Fibroblast of skin of scalp (primary cell): ENCODE measurements at places on chromosomes 2 and 18.

DNA sequence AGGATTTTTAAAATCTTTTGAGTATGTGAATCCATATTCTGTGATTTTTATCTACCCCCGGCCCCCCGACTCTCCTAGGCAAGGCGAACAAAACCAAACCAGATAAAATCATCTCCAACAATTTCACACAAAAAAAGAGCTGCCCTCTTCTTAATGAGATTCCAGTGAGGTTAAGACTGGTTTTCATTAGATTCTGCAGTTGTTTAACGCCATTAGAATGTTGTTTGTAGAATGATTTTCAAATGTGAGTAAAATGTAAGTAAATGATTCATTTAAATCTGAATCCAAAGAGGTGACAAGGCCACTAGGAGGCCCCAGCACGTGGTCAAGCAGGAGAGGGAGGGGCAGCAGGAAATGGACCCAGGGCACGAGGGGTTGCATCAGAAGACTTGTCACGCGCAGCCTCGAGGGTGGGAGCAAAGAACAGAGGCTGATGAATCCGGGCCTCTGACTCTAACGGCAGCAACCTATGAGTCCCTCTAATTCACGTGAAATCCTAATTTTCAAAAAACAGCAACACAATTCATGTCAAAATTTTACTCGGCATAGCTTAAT is 24.3 kb upstream of the KLHL29 start:
- DNase-seq: peak; percentile 49

DNA sequence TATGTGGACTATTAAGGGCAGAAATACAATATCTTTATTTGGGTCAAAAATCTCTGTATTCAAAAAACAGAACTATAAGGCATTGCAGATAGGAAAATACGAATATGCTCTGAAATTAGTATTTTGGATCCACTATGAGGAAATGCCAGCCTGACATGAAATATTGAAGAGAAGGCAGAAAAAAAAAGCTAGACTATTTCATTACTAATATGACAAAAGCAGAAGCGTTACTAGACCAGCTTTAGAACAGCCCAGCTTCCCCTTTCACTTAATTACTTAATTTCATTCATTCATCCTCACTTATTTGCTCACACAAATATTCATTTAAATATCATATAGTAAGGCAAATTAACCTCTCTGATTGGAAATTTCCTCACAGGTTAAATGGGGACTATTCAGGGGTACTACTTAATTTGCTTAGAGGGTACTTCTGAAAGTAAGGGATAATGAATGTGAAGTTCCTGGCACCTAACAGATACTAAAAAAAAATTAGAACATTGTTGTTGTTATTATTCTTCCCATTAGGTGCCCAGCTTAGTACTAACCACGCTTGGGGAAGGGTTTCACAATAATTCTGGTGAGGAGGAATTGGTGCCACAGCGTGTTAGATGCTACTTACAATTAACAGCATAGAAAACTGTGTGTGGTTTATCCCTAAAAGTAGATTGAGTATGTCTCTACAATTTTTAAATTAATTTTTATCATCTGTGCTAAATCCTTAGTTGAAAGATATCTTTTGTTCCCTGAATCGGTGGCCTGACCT is 71.1 kb upstream of the CTLA4 start:
- DNase-seq: no peak

GRCh38 chr2:177600917-177601316 is 208.3 kb downstream of the AGPS start:
- no peak for DNase-seq

DNA sequence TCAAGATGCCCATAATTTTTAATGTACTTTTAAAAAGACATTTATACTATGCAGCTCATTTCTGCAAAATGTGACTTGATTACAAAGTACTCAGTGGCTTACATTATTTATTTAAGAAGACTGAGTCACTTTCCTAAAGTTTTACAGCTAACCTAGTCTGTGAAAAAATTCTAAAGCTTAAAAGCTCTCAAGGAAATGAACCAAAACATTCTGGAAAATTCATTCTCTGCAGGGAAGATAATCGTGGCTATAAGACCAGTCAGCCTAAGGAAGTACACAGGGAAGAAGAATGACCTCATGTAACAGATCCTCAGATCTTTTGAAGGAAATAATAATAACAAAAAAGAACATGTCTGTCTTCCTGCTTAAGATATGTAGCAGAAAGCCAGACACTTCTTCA is 232.1 kb upstream of the STK17B start:
- peak; percentile 85 for DNase-seq

DNA sequence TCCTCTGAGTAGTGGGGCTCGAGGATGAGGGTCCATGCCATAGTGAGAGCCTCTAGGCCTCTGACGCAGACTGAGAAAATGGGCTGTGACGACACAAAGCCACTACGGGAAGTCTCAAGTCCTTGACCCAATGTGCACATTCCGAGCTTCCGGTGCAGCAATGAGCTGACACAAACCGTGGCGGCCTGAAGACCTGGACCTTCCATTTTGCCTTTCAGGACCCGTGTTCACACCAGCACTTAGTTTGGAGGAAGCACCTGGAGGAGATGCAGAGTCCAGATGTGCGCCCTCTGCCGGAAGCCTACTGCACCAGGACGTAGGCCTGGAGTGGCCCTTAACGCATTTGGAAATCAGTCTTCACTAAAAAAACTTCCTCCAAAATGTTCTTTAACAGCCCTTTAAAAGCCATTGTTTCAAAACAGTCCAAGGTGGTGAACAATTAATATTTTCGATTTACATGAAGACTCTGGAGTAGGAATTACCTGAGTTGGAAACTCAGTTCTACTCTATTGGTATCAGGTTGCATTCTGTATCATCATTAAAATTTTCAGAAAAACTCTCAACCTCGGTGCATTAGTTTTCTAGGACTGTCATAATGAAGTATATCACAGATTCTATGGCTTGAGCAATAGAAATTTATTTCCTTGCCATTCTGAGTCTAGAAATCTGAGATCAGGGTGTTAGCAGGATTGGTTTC is 33.9 kb downstream of the BMP10 start:
- DNase-seq: peak; percentile 38

- DNase-seq: no peak
Measured at GRCh38 chr18:25334588-25334987, 17.4 kb downstream of the ZNF521 start.

- peak; percentile 57 for DNase-seq
Measured at GRCh38 chr2:40348038-40348437, 103.9 kb downstream of the SLC8A1 start.

DNA sequence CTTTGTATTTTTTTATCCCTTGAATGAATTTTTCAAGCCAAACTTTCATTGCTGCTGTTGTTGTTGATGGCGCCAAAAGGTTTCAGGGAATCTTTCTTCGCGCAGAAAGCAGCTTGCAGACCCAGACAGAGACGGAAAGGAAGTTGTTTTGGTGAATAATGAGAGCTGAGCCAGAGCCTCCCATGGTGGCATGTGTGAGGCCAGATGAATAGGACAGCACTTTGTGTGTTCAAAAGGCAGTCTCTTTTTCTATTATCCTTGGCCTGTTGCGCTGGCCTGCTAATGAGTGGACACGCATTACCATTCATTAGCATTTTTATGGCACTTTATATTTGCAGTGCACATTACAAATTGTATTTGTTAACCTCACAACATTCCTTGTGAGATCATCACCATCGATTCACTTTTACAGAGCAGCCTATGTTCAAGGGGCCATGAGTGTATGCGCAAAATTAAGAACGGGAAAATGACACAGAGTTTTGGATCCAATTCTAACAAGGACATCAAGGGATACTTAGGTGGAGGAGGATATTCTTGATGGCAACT is 754.7 kb downstream of the BCL11A start:
- no peak for DNase-seq

DNA sequence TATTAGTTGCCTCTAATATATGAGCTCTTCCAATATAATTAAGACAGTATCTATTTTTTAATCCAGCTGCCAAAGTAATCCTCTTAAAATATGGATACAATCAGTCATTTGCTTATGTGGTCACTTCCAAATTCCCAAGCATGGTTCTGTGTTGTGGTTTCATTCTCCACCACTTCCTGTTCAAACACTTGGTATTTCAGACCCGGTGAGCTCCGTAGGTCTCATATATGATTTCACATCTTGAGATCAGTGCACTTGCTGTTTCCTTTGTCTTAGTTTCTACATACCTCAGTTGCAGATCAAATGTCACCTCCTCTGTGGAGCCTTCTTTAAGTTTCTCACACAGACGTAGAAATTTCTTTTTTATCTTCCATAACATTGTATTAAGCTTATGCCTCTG is 254.2 kb downstream of the KCNS3 start:
- DNase-seq: peak; percentile 24

DNA sequence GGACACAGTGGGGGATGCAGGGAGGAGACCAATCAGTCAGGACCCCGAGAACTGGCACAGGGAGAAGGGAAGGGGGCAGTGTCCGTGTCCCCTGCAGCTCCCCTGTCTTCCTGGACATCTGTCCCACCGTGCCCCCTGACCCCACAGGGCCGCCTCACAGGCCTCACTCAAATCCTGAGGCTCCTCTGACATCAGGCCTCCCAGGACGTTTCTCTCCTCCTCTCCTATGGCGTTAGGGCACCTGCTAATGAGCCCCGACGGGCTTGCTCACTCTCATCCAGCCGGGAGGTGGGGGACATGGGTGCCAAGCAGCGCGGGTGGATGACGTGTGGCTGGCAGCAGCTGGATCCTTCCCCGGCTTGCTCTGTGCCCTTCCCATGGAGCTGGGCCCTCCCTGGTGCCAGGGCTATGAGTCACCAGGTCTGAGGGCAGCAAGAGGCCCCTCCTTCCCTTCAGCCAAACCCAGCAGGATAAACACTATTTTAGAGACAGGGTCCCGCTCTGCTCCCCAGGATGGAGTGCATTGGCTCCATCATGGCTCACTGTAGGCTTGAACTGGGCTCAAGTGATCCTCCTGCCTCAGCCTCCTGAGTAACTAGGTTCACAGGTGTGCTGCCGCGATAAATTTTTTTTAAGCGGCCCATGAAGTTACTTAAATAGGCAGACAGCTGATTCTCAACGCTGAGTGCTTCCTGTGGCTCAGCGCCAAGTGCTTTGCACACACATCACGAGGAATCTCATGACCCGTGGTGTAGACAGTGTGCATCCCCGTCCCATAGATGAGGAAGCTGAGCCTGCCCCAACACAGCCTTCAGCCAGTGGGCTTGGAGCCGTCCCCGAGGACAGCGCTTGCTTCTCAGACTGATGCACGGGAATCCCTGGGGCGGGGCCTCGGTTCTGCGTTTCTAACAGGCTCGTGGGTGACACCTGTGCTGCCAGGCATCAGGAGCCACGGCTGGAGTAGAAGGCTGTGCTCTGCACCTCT is 64.5 kb upstream of the HDAC4 start:
- peak; percentile 23 for DNase-seq

GRCh38 chr2:136117391-136117841 is 533 bp downstream of the CXCR4 start:
- peak; percentile 20 for DNase-seq

DNA sequence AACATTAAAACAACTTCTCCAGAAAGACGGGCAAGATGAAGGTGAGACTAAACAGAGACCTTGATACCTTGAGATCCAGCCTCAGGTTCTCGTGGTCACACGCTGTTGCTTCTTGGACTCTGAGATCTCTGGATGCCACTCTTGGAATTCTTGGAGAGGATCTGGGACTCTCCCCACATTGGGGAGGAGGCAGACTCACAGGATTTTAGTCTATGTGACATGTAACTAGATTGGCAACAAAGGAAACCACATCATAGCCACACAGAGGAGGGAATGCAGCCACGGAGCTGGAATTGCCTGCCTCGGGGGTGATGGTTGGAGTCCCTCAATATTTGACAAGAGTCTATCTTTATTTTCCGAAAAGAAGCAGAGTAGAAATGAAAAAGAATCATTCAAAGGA is 78.8 kb upstream of the IGFBP5 start:
- DNase-seq: peak; percentile 27

GRCh38 chr18:78681934-78682333 is 297.7 kb upstream of the SALL3 start:
- DNase-seq: no peak

- peak; percentile 1 for DNase-seq
Measured at GRCh38 chr2:211161236-211161635, 604.8 kb downstream of the CPS1 start.
